Activated CD4-positive, alpha-beta T cell treated with anti-CD3 and anti-CD28 coated beads, Interleukin-2, amount 50 U/mL, for 4 hours (primary cell): ENCODE measurements at places on chromosomes 16 and 17.

DNA sequence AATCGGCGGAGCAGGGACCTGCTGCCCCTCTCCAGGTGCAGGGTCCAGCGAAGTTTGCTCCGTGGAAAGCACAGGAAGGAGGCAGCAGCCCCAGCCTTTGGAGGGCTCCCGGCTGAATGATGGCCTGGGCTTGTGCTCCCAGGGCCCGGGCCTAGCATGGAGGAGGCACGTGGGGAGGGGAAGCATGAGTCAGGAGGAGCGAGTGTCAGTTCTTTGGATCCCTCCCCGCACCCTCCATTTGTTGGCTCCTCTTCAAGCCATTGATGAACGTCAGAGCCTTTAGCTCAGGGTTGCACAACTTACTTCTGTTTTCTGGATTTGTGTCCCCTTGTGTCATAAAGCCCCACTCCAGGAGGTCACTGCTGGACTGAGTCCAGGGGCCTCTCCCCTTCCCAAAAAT lies 25.8 kb downstream of the TTYH2 start:
- DNase-seq = no peak

GRCh38 chr17:43125967-43126910 lies 1.1 kb upstream of the BRCA1 start:
- DNase-seq = no peak

DNA sequence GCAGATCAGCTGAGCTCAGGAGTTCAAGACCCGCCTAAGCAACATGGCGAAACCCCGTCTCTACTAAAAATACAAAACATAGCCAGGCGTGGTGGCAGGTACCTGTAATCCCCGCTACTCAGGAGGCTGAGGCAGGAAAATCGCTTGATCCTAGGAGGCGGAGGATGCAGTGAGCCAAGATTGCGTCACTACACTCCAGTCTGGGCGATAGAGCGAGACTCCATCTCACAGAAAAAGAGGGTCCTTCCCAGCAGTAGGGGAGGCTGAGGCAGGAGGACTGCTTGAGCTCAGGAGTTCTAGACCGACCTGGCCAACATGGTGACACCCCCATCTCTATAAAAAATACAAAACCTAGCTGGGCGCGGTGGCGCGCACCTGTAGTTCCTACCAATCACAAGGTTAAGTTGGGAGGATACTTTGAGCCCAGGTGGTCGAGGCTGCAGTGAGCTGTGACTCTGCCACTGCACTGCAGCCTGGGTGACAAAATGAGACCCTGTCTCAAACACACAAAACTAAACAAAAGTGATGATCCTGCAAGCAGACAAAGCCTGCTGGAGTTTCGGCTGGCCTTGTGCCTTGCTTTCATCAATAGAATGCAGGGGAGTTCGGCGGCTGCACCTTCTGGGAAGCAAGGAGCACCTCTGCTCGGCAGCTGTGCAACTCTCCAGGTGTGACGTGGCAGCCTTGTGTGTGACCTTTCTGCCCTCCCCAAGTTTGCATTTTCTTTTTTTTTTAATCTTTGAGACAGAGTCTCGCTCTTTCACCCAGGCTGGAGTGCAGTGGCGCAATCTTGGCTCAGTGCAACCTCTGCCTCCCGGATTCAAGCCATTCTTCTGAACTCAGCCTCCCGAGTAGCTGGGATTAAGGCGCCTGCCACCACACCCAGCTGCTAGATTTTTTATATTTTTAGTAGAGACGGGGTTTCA lies 12.4 kb upstream of the YWHAE start:
- no peak for DNase-seq

GRCh38 chr17:57988301-57989250 lies 522 bp upstream of the VEZF1 start:
- DNase-seq = peak; percentile 52

- DNase-seq = peak; percentile 11
Observed at GRCh38 chr17:48483471-48484131, 47.2 kb downstream of the HOXB1 start.

- peak; percentile 6 for DNase-seq
Observed at GRCh38 chr17:36463916-36464764, 22.3 kb upstream of the ZNHIT3 start.

- no peak for DNase-seq
Observed at GRCh38 chr17:65117384-65118035, 19.7 kb upstream of the RGS9 start.

DNA sequence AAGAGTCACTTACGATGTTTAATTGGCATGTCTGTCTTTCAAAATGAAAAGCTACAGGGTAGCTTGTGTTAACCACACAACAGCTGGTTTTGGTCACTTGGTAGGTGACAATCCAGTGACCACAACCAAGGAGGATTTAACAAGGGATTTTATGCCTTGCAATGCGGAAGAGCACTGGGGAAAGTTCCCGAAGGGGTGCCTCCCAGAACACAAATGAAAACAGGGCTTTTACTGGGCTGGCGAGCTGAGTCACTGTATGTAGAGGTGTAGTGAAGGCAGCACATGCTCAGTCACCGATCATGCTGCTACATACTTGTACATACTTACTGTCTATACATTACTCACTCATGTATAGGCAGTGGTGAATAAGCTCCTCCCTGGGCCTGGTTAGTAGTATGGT lies 483.5 kb downstream of the CDH13 start:
- no peak for DNase-seq

GRCh38 chr16:87207509-87207908 lies 109.7 kb downstream of the C16orf95 start:
- no peak for DNase-seq

GRCh38 chr17:49288388-49288787 lies 57.8 kb upstream of the PHOSPHO1 start:
- DNase-seq = no peak

DNA sequence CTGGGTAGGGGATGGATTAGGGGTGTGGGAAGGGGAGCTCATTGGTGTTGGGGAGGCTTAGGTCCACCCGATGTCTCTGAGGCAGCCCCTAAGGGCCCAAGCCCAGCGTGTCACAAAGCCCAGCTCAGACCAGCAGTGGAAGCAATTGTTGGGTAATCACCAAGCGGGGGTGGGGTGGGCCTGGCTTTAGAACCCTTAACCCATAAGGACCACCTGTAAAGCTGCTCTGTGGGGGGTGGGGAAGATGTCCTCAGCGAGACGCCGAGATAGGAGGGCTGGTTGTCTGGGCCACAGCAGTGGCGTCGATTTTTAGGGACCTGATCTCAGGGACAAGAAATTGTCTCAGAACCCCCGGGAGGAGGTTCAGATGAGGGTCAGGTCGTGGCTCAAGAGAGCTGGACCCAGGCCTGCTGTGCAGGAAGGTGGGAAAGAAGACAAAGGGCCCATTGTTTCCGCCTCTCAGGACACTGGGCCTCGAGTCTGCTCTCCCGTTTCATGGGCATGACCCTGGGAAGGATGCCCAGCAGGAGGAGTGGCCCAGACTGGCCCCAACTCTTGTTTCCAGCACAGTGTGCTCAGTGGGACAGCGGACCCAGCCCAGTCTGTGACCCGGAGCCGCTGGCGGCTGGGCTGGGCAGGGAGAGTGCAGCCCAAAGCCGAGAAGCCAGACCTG lies 15.9 kb downstream of the ST6GALNAC2 start:
- DNase-seq = no peak

DNA sequence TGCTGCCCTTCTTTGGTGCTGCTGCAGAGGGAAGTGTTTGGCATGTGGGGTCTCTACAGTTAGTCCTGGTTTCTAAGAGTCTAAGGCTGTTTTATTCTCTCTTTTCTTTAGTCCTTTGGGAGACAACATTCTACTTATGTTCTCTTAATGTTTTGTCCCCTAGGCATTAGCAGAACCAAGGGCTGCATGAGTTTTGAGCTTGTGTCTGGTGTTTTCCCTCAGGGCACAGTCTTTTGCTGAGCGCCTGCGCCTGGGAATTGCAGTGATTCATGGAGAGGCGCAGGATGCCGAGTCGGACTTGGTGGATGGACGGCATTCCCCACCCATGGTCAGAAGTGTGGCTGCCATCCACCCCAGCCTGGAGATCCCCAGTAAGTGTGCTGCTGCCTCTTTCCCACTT lies 41.1 kb upstream of the SLC5A10 start:
- DNase-seq = no peak

DNA sequence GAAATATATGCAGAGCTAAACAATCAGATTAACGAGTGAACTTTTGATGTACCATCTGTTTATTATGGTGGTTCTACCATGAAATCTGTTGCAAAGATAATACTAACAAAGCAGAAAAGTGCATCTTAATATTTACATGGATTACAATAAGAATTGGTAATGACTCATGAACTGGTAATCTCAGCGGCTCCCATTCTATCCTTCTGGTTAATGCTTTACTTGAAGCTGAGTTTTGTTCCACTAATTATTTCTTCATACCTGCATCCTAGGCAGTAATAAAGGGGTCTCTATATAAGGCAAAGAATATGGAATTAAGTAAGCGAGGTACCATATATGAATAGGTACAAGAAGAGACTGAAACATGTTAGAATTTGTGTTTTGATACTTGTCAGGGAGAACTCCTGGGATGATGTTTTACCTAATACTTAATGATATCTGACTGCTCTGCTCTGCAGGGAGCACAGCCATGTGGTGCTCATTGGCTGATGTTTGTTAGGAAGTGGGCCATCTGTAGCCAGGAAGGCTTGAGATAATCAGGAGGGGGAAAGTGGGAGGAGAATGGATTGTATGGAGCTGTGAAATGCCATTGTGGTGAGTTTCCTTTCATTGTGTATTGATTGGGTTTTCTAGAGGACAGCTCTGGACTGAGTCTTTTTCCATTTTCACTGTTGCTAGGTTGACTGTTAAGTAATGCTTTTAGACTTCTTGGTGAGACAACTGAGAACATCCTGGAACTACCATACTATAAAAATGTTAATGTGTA lies 52.6 kb downstream of the MAP2K6 start:
- no peak for DNase-seq

GRCh38 chr17:58666858-58667267 lies 25.0 kb downstream of the TEX14 start:
- peak; percentile 17 for DNase-seq

DNA sequence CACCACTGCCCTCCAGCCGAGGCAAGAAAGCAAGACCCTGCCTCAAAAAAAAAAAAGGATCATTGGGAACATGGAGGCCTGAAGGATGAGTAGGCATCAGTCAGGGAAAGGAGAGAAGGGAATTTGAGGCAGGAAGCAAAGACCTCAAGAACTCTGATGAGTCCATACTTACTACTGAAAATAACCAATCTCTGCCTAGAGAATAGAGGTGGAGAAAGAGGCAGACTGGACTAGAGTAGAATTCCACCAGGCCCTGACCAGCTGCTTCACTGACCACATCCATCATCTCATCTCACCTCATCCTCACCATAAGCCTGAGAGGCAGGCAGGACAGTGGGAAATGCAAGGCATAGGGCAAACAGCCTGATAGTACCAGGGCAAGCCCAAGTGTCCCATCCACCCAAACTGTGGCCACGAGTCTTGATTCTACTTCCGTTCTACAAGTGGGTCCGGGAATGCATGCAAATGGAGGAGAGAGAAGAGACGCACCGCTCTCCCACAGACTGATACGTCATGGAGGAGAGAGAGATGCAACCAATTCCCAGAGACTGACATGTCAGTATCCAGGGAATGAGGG lies 17.1 kb downstream of the ANKRD11 start:
- no peak for DNase-seq
